Large intestine (tissue), 12 donors: ENCODE measurements at places on chromosomes 4 and X. TPM values are rescaled to one million over a fixed set of nuclear protein-coding genes. Genes with fewer than 3 reads are reported as not detected.

CXXC4 gene
- 16.6 TPM for polyA plus RNA-seq

TLR6 gene
- polyA plus RNA-seq: 1.6 TPM

IL13RA1 gene
- polyA plus RNA-seq: 65.5 TPM

SLC6A14 gene
- 1.1 TPM for polyA plus RNA-seq

SLC7A11 gene
- 0.96 TPM for polyA plus RNA-seq

XKRX gene
- 8.8 TPM for polyA plus RNA-seq

ASIC5 gene
- polyA plus RNA-seq: 4.0 TPM
